ENCODE measurements at places on chromosomes 16 and 17.

- no peak for DNase-seq
Measured at GRCh38 chr17:64183815-64184214, 53.9 kb upstream of the ERN1 start.

DNA sequence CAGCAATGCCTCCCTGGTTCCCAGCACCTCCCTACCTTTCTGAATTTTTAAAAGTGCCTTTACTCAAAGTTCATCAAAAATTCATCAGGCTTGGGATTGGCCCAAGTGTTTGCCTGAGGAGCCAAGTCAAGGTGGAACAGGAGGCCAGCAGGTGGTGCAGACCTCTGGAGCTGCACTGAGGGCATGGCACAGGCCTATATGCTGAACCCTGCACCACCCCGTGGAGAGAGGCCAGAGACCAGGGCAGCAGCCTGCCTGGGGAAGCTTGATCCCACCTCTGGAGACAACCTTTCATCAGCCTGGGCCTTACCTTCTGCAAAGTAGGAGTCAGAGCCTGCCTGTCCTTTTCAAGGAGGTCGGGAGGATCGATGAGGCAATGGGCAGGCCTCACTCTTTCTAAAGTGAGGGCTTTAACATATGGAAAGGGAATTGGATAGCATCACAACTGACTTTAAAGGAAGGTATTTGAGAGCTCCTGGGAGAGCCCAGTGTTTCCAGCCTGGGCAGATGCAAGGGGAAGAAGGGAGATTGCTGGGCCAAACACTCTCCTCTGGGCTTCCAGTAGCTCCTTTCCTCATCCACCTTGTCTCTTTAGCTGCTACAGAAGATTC, 31.8 kb upstream of the TMEM132E start:
- no peak for DNase-seq

DNA sequence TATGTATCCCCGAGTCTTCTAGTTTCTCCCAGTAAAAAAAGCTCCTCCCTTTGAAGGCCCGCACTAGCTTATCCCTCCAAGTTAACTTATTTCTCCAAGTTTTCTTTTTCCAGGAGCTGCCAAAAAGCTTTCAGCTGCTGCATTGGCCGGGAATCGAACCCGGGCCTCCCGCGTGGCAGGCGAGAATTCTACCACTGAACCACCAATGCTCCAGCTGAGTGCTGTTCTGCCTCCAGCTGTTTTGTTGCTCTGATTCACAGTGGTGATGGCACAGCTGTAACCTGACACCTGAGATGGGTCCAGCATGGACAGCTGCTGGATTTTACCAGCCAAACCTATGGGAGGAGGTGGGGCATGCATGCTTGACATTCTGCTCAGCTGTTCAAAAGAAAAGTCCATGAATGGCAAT, 22.1 kb downstream of the VAC14 start:
- peak; percentile 82 for DNase-seq

- no peak for DNase-seq
Measured at GRCh38 chr17:74290340-74290739, 16.3 kb downstream of the DNAI2 start.

DNA sequence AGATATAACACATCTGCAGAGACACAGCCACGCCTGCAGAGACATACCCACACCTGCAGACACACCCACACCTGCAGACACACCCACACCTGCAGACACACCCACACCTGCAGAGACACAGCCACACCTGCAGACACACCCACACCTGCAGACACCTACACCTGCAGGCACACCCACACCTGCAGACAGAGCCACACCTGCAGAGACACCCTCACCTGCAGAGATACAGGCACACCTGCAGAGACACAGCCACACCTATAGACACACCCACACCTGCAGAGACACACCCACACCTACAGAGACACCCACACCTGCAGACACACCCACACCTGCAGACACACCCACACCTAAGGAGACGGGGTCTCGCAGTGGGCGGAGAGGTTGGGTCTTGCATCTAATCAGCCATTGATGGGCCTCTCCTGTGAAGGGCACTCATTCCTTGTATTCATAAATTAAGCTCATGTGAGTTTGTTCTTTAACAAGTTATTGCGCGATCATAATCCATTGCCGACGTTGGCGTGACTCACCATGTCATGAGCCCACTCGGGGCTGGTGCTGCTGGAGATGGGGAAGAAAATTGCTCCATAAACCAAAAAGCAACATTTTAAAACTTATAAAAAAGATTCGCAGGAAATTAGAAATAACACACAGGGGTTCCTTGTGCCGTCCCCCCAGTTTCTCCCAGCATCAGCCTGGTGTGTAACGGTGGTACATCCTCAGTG, 28.9 kb upstream of the CDH15 start:
- DNase-seq, result no peak

DNA sequence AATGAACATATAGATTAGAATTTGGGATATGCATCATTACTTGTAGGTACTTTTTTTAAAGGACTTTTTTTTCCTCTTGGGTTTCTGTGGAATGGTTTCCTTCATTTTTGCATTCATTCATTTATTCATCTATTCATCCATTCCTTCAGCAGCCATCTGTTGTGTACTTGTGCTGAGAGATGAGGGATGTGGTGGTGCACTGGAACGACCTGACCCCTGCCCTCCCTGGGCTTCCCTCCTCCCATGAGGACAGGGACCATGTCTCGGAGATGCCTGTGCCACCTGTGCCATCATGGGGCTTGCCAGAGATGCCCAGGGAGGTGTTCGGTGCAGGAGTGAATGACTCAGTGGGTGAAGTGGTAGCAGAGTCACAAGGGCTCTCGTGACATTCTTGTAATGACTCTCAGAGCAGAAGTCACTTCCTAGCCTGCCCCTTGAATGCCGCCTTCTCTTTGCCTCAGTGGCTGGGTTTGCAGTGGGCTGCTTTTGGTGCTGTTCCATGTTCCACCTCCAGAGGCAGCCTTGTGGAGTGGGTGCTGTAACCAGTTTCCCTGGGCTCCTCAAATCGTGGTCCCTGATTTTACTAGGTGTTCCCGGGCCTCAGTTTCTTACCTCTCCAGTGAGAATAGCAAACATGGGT, 43.9 kb downstream of the CLEC16A start:
- DNase-seq, result peak; percentile 16

- no peak for DNase-seq
Measured at GRCh38 chr17:44094701-44095387, 24.3 kb downstream of the G6PC3 start.

- no peak for DNase-seq
Measured at GRCh38 chr17:17170346-17170985, 35.7 kb downstream of the PLD6 start.

GRCh38 chr17:20223808-20224328, 214.7 kb downstream of the SPECC1 start:
- no peak for DNase-seq

DNA sequence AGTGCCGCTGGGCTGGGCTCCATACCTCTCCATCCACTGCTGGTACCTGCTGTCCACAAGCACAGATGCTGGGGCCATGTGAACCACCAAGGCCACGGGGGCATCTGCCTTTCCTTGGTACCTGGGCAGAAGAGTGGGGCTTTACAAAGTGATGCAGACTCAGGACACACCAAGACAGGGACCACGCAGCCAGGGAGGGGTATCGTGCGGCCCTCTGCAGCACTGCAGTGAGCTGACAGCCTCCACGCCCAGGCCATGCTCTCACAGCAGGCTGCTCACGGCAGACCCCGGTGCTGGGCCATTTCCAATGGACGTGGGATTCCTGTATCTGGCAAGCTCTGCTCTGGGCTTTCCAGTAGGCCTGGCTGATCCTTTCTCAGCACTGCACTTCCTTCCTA, 14.4 kb downstream of the ELAC2 start:
- no peak for DNase-seq

DNA sequence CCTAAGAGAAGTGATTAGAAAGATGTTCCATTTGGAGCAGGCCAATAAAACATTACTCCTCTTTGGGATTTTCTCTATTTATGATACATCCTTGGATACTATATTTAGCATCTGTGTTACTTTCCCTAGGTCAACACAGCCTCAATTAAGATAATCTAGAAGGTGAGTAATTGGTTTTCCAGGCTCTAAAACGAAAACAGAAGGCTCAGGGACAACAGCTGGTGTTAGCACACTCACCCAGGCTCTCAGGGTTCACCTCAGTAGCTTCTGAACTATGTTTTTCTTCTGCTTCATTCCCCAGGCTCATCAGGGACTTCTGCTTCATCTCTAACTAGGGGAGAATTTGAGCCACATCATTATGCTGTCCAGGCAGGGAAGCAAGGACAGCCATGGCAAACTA, 76.6 kb downstream of the ZZEF1 start:
- DNase-seq, result no peak

- DNase-seq, result no peak
Measured at GRCh38 chr16:89717688-89718505, 2.8 kb downstream of the VPS9D1 start.

- DNase-seq, result no peak
Measured at GRCh38 chr17:17767154-17767869, 69.5 kb downstream of the SREBF1 start.

- DNase-seq, result no peak
Measured at GRCh38 chr16:71327720-71328119, 30.8 kb upstream of the CALB2 start.
